ENCODE measurements at places on chromosomes 2 and 18.

DNA sequence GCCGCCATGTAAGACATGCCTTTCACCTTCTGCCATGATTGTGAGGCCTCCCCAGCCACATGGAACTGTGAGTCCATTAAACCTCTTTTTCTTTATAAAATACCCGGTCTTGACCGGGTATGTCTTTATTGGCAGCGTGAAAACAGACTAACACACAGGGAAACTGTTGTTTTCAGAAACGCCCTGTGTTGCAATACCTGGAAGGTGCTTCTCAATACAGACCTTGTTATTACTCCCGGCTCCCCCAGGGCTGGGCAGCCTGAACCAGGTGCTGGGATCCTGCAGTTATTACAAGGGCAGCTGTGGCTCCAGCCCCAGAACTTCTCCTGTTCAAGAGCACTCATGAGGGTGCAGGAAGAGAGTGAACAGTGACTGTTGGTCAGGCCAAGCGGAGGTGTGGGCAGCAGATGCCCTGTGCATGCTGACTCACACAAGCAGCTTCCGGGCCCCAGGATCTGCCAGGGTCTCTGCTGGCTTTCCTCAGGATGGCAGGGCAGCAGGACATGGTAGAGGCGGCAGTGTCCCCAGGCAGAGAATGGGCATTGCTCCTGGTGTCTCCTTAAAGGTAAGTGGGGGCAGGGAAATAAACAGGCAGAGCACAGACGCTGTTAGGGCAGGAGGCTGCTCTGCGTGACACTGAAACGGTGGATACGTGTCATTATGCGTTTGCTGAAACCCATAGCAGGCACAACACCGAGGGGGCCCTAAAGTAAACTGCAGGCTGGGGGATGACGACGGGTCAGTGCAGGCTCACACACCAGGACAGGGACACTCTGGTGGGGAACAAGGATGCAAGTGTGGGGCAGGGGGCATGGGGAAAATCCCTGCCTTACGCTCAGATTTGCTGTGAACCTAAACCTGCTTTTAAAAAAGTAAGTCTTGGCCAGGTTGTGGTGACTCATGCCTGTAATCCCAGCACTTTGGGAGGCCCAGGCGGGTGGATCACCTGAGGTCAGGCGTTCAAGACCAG is 89.1 kb downstream of the NDUFA10 start:
- no peak for DNase-seq

- peak; percentile 88 for DNase-seq
Measured at GRCh38 chr2:101419096-101419663, 31.9 kb upstream of the CREG2 start.

DNA sequence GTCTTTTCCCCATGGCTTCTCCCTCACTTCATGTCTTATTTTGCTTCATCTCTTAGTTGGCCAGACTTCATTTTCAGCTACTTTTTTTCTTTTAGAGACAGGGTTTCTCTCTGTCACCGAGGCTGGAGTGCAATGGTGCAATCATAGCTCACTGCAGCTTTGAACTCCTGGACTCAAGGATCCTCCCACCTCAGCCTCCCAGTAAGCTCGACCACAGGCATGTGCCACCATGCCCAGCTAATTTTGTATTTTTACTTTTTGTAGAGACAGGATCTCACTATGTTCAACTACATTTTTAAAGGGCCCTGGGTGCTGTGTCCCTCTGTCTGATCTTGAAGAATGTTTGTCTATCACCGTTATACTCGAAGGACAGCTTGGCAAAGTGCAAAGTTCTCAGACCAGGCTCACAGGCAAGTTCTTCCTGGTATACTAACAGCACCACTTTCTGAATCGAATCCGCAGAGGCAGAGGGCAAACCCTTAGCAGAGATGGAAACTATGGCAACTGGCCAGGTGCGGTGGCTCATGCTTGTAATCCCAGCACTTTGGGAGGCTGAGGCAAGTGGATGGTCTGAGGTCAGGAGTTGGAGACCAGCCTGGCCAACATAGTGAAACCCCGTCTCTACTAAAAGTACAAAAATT is 60.9 kb downstream of the SOWAHC start:
- no peak for DNase-seq

- DNase-seq = no peak
Measured at GRCh38 chr18:66461344-66461743, 142.5 kb downstream of the CDH19 start.

GRCh38 chr2:191015831-191016230 is 1.9 kb upstream of the STAT1 start:
- no peak for DNase-seq

GRCh38 chr2:225236769-225237323 is 162.7 kb upstream of the NYAP2 start:
- DNase-seq = no peak

DNA sequence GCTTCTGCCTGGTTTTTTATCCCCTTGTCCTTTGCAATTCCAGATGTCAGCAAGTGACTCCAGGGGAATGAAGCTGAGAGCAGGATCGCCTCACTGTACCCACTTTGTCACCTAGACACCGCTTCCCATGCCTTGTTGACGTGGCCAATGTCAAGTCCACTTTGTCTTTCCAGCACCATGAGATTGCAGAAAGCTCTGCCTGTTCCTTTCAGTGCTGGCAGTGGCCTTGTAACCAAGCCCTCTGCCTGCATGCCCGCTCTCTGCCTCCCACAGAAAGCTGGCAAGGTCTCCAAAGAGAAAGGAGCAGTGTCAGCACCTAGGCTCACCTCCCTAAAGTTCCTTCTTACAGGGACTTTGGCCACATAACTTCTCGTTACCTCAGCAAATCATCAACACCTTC is 282.2 kb upstream of the ST6GAL2 start:
- no peak for DNase-seq

- DNase-seq = no peak
Measured at GRCh38 chr2:47086571-47086970, 68.5 kb downstream of the STPG4 start.

GRCh38 chr2:106054880-106055655 is 139.0 kb downstream of the UXS1 start:
- DNase-seq = no peak

GRCh38 chr2:132941296-132942020 is 271.5 kb upstream of the LYPD1 start:
- no peak for DNase-seq
